ENCODE measurements at places on chromosomes 16 and 17. TPM values are rescaled to one million over a fixed set of nuclear protein-coding genes. Genes with fewer than 3 reads are reported as not detected.

Gene OR1A1
- total RNA-seq = not detected

Gene SULT1A1
- total RNA-seq = 3.9 TPM

Gene CHST6
- 0.44 TPM for total RNA-seq

Gene SGSH
- total RNA-seq = 9.2 TPM

Gene CSH2
- not detected for total RNA-seq
